Colonic mucosa (tissue), 4 donors: ENCODE measurements at places on chromosomes 4 and X. TPM values are rescaled to one million over a fixed set of nuclear protein-coding genes. Genes with fewer than 3 reads are reported as not detected.

DNA sequence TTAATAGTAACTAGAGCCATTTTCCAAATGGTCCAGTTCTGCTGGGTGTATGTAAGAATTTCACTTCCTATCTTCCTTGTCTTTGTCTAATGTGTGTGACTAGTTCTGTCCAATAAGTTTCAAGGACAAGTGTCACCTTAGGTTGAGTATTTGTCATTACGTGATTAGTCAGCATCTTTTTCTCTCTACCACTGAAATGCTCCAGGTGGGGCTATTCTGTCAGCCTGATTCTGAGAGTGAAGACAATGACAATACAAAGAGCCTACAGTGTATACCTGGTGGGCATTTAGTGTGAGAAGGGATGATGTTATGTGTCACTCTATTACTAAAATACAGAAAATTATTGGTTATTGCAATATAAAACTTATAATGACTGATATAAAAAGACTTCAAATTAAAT lies 876.3 kb downstream of the C4orf33 start:
- DNase-seq, result no peak
- H3K27me3 ChIP-seq, result no peaks in the 10 kb centered on the region
- H3K36me3 ChIP-seq, result no peaks in the 10 kb centered on the region
- H3K4me3 ChIP-seq, result no peak overlapping the region
- H3K4me1 ChIP-seq, result no peaks in the 10 kb centered on the region

DNA sequence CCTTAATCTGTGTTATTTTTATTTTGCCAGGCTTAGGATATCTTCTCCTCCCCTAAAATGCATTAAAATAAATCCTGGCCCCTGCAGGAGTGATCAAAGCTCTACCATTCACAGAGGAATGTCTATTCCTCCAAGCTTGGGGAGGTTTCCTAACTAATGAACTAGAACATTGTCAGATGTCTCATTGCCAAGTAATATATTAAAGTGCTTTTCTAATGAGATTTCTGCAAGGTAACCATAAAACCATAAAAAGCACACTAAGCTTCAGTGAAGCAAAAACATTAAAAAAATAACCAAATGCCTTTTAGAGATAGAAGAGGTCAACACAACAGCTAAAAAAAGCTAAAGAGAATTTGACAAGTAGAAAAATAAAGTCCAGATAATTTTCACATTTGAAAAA lies 34.8 kb downstream of the IGFBP7 start:
- no peaks in the 10 kb centered on the region for H3K36me3 ChIP-seq
- no peak overlapping the region for H3K27ac ChIP-seq
- DNase-seq, result no peak
- no peak overlapping the region for H3K4me3 ChIP-seq

IRAK1 gene
- 66.7 TPM for total RNA-seq

CCDC120 gene
- total RNA-seq, result 11.8 TPM
